ENCODE measurements at places on chromosomes 1 and 21.

GRCh38 chr1:201552941-201553351 lies 14.0 kb downstream of the NAV1 start:
- DNase-seq: no peak

- DNase-seq: no peak
Measured at GRCh38 chr1:111448482-111448917, 556 bp downstream of the WDR77 start.

DNA sequence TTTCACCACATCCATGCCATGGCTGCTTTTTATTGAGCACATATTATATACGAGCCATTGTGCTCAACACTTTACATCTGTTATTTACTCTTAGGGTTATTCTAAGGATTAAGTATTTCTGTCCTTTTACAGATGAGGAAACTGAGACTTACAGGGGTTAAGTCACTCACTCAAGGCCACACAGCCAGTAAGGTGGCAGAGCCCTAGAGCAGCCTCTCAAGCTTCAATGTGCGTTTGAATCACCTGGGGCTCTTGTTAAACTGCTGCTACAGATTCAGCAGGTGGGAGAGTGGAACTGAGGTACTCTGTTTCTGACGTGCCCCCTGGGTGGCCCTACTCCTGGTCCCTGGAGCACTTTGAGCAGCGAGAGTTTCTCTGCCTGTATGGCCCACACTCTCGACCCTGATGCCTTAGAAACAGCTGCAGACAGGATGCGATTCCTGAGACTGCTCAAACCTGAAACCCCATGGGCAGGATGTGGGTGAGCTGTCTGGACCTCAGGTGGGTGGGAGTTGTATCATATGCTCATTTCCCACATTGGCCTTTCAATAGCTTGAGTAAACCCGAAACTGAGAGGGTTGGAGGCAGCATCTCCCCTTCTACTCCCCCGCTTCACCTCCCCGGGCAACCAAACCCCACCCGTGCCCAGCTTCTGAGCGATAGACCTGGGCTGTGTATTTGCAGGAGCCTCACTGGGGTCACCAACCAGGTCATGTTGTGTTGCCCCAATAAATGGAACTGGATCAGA lies 59.3 kb downstream of the MAN1C1 start:
- DNase-seq: no peak

DNA sequence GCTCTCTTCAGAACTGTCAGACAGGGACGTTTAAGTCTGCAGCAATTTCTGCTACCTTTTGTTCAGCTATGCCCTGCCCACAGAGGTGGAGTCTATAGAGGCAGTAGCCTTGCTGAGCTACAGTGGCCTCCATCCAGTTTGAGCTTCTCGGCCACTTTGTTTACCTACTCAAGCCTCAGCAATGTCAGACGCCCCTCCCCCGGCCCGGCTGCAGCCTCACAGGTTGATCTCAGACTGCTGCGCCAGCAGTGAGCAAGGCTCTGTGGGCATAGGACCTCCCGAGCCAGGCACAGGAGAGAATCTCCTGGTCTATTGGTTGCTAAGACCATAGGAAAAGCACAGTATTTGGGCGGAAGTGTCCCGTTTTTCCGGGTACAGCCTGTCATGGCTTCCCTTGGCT lies 89.9 kb upstream of the PDC start:
- no peak for DNase-seq

DNA sequence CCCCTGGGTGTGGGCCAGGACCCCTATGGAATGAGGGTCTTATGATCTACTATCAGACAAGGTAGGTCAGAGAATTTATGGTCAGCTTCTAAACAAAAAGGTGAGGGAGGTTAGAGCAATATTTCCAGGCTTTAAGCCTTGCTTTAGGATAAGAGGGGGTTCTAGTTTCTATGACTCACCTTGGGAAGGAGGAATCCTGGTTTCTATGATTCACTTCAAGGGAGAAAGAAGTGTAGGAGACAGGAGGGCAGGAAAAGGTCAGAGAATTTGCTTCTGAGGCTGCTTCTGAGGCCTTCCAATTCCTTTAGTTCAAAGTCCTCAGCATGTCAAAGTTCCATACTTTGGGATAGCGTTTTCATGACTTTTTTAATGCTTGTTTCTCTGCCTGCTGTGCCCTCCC lies 35.2 kb downstream of the RGL1 start:
- DNase-seq: no peak

GRCh38 chr1:147168626-147169058 lies 3.6 kb downstream of the PRKAB2 start:
- DNase-seq: no peak

GRCh38 chr1:145729666-145730436 lies 10.6 kb downstream of the CD160 start:
- no peak for DNase-seq

DNA sequence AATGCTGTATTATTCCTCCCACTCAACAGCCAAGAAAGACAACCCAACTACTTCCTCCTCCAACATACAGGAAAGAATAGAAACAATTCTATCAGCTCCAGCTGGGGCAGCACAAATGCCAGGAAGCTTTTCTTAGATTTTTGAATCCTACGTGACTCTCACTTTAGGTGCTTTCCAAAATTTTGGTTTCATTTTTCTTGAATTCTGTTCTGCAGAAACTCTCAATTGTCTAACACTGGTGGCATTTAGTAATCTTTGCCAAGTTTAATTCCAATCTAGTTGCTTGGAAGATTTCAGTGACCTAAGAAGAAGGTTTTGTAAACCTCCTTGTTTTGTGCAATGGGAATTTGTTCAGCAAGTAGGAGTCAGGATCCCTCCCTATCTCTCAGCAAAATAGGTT lies 37.1 kb upstream of the DOCK7 start:
- DNase-seq: no peak

DNA sequence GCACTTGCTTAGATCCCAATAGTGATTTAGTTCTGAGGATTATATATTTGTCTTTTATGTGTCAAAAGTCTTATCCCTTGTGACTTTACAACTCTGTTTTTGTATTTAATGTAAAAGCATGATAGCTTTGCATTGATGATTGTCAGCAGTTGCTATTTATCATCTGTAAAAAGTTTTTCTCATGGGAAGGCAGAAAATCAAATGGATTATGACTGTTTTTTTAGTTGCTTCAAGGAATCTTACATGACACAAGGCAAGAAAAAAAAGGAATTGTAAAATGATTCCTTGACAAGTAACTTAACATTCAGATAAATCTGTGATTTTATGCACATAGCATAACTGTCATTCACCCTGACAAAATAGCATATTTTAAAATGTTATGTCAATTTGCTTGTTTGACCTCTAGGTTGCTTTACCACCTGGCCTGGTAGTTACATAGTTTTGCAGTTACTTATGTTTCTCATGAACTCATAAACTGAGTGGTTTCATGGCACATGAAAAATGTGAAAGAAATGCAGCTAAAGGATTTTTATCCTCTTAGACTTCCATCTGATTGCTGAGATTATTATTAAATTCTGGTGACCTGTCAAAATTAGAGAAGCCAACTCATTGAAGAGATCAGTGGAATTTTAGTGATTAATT lies 622.6 kb downstream of the ADGRL2 start:
- no peak for DNase-seq

DNA sequence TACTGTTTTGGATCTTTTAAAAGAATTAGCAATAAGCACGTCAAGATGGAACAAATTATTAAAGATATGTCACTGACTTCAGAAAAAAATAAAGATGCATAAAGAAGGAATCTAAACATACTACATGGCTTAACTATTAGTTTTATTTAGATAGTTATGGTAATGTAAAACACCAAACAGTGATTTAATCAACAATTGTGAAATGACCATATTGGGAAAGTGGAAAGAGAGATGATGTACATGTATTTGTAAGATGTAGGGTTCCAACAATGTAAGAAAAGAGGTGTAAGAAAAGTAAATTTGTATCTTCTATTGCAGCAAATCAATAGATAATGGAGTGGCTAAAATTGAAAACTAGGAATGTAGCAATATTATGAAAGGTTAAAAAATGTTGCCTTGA lies 6.4 kb upstream of the AIM2 start:
- no peak for DNase-seq

DNA sequence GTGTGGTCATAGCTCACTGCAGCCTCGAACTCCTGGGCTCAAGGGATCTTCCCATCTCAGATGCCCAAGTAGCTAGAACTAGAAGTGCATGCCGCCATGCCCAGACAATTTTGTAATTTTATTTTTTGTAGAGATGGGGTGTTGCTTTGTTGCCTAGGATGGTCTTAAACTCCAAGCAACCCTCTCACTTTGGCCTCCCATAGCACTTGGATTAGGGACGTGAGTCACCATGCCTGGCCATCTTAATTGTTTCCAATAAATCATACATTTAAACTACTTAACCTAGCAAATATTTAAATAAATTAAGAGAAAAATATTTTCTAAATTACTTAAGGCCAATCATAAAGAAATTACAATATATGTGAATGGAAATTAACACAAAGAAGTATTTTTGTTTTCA lies 35.1 kb upstream of the ADGRL4 start:
- DNase-seq: no peak

GRCh38 chr1:35300376-35300775 lies 31.9 kb downstream of the ZMYM4 start:
- no peak for DNase-seq

Measured in cerebellar nuclear complex (tissue), 1 donor.